GM04504 (cell line): ENCODE measurements at places on chromosomes 4 and X.
A peak's percentile ranks its signal among the peaks of the same experiment; 100 is the strongest.

DNA sequence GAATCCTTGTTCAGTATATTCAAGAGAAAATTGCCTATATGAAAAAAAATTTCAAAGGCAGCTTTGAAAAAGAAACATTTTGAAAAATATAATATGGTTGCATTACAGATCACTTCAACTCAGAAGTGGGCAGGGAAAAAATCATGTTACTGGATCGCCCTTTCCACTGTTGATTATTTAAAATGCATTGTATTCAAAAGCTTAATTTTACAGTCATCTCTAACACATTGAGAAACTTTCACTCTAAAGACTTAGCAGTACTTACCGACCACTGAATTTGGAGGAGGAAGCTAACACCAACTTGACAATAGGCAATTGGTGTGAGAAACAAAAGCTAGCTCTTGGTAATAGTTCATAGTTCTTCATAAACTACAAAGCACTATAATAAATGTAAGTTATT lies 101.9 kb downstream of the CEP135 start:
- DNase-seq = no peak

DNA sequence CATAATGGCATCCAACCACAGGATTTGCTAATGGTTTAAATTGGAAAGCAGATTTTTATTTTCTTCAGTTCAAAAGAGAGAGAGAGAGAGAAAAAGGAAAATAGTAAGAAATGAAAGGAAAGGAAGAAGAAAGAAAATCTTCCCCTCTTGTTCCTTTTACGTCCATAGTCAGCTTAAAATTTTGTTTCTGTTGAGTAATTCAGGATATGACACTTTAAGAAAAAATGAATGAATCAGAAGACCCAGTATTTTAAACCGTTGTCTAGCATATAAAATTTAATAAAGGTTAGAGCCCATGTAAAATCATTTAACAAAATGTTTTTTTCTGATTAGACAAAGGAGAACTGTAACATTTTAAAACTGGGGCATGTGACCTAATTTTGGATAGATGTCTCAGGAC lies 391.8 kb upstream of the EPHA5 start:
- DNase-seq = no peak

- DNase-seq = no peak
Observed at GRCh38 chr4:184821242-184821641, 4.5 kb downstream of the ACSL1 start.

DNA sequence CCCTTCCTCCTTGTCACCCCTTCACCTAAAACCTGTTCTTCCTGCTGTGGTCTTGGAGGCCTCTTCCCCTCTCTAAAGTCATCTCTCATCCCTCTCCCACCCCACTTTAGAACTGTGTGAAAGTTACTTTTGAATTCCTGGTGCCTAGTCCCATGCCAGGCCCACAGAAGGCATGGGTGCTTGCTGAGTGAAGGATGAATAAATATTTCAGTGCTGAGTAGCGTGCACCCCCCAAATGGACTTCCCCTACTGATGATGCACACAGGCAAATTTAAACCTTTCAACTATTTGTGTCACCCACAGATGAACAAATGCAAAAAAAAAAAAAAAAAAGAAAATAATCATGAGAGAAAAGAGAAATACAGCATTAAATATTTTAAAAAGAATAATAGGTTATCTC lies 19.8 kb downstream of the PSMD10 start:
- no peak for DNase-seq

DNA sequence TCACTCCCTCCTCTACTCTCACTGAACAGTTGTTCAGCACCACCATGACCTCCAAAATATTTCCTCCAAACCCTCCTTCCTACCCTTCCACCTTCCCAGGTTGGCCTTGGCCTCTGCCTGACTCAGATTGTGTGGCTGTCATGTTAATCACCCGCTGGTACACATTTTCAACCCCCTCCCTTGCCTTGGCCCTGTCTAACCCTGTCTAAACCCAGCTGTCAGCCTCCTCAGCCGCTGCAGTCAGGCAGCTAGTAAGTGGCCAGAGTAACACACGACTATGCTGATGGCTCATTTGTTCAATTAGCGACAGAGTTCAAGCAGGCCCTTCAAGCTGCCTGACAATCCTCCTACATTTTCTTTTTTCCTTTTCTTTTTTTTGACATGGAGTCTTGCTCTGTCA lies 18.0 kb downstream of the ING2 start:
- no peak for DNase-seq

- DNase-seq = no peak
Observed at GRCh38 chrX:105483011-105483410, 262.5 kb upstream of the TEX13A start.

DNA sequence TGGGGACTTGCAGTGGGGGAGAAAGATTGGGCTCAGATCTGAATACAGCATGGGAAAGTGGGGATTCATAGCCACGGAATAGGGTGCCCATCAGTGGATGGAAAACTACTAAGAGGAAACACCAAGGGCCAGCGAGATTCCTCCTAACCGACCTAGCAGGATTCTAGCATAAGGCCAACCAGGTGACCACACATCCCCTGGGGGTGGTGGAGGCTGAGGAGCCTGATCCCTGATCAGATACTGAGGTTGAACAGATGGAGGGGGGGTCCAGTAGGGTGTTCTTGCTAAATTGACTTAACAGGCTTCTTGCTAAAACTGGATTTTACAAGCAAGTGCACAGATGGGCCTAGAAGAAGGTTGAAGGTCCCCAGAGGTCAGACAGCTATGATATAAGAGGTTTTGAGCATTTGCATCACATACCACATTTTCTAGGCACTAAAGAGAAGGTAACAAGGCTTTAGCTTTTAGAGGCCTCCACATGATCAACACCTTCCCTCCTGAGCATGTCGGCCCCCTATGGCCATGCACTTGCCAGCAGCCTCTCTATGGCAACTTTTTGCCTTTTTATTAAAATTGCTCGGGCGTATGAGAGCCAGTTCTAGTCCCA lies 69.1 kb upstream of the PUDP start:
- DNase-seq = no peak

- DNase-seq = no peak
Observed at GRCh38 chr4:133379681-133380438, 230.8 kb downstream of the PCDH10 start.

DNA sequence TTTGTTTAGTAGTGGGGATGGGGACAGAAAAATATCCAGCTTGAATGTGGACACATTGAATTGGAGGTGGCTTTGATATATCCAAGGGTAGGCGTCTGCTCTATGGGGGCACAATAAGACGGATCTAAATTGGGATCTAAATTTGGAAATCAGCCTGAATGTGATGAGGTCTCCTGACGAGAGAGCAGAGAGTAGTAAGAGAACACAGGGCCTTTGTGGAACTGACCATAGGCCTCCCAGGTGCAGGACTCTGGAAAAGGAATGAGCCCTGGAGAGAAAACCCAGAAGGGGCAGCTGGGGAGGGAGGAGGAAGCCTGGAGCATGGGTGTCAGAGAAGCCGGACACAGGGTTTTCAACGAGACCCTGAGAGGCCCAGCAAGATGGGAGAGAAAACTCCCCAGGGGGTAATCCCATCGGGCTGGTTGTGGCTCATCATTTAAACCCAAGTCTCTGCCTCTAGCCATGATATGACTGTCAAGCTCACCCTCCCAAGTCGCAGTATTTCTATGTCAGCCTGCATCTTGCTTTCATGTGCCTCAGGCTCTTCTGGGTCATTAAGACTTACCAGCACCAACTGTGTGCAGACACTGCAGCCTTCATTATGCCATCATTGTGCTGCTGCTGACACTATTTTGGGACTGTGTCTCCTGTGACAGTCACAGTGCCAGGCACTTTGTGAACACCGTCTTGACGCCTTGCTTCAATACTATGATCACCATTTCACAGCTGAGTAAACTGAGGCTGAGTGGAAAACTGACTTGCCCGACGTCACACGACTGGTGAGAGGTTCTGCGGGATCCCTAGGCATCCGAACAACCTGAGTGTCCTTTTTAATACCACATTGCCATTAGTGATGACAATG lies 57.1 kb downstream of the ANAPC4 start:
- DNase-seq = no peak

GRCh38 chrX:72115380-72115779 lies 16.3 kb downstream of the RTL5 start:
- DNase-seq = no peak

GRCh38 chrX:99469439-99469838 lies 940.6 kb downstream of the PCDH19 start:
- DNase-seq = no peak

- no peak for DNase-seq
Observed at GRCh38 chr4:169621731-169622492, 1.5 kb downstream of the CLCN3 start.

DNA sequence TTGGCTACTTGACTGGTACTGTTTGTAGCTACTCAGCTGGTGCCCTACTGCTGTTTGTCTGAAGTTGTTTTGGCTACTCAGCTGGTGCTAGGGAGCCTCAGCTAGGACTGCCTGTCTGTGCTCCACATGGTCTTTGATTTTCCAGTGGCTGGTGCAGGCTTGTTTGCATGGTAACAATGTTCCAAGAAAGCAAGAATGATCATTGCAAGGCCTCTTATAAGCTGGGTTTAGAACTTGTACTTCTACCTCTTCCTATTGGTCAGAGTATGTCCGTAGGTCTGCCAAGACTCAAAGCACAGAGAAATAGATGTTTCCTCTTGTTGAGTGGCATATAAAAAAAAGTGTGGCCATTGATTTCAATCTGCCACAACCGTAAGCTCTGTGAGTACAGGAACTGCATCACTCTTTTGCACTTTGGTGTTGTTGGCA lies 17.6 kb downstream of the NFKB1 start:
- DNase-seq = no peak

DNA sequence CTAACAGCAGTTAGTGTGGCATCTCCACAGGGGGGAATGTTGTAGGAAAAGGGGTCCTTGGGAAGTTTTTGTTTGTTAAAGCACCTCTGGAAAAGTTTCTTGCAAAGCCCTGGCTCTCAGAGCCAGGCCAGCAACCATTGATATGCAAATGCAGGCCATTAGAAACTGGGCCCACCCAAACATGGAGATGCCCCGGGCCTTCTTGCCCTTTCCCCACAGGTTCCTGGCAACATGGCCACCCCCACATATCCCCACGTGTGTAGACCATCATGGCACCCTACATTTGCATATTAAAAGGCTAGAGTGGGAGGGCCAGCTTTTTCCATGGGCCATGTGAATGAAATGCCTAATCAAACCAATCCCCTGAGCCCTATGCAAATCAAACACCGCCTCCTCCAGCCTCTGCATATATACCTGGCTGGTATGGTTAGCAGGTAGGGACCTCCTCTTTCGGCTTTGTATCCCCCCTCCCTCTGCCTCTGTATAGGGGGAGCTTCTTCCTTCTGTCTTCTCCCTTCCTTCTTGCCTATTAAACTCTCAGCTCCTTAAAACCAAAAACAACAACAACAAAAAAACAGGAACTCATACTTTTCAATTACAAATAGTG lies 44.0 kb upstream of the ZCCHC13 start:
- DNase-seq = no peak

GRCh38 chr4:144350706-144351105 lies 210.2 kb upstream of the GYPA start:
- DNase-seq = no peak

DNA sequence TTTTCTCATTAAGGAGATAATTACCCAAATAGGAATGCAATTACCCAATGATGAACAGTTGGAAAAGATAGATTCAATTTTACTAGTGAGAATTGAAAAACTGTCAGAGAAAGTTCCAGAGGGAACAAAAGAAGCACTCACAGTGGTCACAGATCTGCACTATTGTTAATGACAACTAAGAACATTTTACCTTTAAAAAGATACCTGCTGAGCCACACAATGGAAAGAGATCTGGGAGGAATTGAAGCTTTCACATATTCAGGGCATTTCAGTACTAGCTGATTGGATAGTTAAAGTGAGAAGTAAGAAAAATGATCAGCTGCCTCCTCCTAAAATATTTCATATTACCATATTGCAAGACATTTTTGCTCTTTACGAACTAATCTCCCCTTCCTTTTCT lies 1822.2 kb downstream of the STIM2 start:
- DNase-seq = no peak

- DNase-seq = no peak
Observed at GRCh38 chr4:121913667-121914066, 38.2 kb downstream of the TRPC3 start.

DNA sequence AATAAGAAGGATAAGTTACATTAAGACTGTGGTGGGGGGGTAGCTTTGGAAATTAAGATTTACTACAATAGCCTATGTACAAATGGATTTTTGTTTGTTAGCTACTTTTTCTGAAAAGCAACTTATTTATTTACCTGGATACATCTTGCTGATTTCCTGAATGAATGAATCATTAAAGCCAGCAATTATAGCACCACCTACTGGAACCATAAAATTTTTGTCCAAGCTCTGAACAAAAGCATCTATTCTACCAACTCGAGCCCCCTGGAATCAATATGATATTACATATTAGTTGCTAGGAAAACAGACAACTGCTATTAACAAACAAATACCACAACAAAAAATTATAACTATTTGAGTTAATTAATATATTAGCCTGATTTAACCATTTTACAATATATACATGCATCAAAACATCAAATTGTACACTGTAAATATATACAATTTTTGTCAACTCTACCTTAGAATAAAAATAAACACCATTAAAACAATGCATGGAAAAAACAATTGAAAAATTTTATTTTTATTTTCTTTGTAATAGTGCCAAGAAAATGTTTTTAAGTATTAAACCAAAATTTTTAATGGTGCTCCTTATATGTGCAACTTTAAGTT lies 15.3 kb downstream of the SEPSECS start:
- DNase-seq = peak; percentile 15

- peak; percentile 86 for DNase-seq
Observed at GRCh38 chrX:150731795-150732194, 38.6 kb downstream of the MTMR1 start.

DNA sequence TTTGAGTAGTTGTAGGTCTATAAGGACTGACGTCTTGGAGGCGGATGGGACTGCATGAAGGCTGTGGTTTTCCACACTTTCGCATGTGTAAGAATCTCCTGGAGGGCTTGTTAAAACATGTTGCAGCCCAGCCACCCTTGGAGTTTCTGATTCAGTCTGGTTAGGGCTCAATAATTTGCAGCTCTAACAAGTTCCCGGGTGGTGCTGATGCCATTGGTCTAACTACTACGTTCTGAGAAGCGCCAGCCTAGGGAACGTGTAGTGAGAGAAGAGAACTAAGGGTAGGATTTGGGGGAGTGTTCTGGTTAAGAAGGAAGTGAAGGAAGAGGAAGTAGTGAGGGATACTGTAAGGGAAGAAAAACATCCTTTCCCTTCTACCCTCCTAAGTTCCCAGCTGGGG lies 138.9 kb downstream of the LARP7 start:
- DNase-seq = no peak

GRCh38 chrX:84363051-84363450 lies 139.2 kb downstream of the HDX start:
- DNase-seq = no peak

DNA sequence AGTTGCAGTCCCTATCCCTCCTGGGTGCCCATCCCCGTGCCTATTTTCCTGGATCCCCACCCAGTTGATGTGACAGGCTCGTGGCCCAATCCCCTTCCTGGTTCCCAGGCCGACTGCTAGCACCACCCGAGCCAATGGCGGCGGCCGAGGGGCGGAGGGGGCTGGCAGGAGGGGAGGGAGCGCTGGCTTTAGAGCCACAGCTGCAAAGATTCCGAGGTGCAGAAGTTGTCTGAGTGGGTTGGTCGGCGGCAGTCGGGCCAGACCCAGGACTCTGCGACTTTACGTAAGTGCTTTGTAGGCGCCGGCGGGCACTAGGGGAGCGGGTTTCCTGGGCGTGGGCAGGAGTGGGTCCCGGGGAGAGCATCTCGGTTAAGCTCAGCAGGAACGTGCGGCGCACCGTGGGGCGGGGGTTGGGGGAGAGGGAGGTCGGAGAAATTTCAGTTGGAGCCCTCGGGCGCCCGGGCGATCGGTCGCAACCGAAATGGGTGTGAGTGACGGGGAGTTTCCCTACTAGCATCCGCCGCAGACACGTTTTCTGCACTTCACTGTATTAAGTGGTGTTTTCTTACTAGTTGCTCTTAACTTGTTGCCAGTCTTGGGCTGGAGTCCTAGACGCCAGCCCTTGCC lies at the start of gene PLS3:
Gene PLS3 (plus strand): TSS at position 197 of the 627 bp plus-strand sequence. CDS start 49,077 bp downstream, outside the sequence.
- peak; percentile 56 for DNase-seq
